ENCODE measurements at places on chromosomes 12 and 14.

- DNase-seq, result no peak
Measured at GRCh38 chr14:101965770-101966722, 1.7 kb downstream of the DYNC1H1 start.

GRCh38 chr14:92404018-92404417 is 81.1 kb downstream of the SLC24A4 start:
- no peak for DNase-seq

- DNase-seq, result peak; percentile 68
Measured at GRCh38 chr12:6062757-6063735, 61.4 kb downstream of the VWF start.

GRCh38 chr12:93167841-93168492 is 209.8 kb upstream of the NUDT4 start:
- DNase-seq, result peak; percentile 85

GRCh38 chr12:95182868-95183415 is 34.3 kb downstream of the FGD6 start:
- peak; percentile 15 for DNase-seq

GRCh38 chr14:61130512-61131260 is 149.6 kb downstream of the SLC38A6 start:
- no peak for DNase-seq
